Naive thymus-derived CD8-positive, alpha-beta T cell (primary cell): ENCODE measurements at places on chromosomes 5 and 9. TPM values are rescaled to one million over a fixed set of nuclear protein-coding genes. Genes with fewer than 3 reads are reported as not detected.

The DMRTA1 gene
- not detected for total RNA-seq

The LMX1B gene
- total RNA-seq, result not detected

The MRRF gene
- total RNA-seq, result 40.9 TPM

The PCDHB16 gene
- not detected for total RNA-seq

The NUTM2G gene
- total RNA-seq, result not detected

The WNK2 gene
- 0.27 TPM for total RNA-seq

The PCDHGA11 gene
- 0.10 TPM for total RNA-seq

The TRAPPC13 gene
- total RNA-seq, result 26.2 TPM

The OR13C3 gene
- total RNA-seq, result not detected

The RANBP3L gene
- total RNA-seq, result not detected

The CDK9 gene
- total RNA-seq, result 147 TPM

The TXNDC8 gene
- not detected for total RNA-seq
